ENCODE measurements at places on chromosomes 13 and 19. TPM values are rescaled to one million over a fixed set of nuclear protein-coding genes. Genes with fewer than 3 reads are reported as not detected.

GRCh38 chr13:93036380-93036779, 190.2 kb upstream of the GPC6 start:
- DNase-seq = no peak

DNA sequence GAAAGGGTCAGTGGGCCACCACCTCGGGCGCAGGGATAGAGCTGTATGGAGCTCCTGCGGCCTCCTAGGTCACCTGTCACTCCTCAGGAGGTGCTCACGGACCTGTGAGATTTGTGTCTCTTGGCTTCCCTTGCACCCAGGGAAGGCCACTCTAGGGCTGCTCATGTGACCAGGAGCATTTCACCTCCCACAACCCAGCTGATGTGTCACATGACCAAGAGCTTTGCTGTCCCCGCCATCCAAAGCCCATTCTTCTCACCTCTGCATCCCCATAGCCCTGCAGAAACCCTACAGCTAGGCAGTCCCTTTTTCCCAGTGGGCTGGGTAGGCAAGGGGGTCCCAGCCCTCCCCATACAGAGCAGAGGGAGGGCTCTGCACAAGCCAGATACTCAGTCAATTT, 51.2 kb downstream of the TSHZ3 start:
- DNase-seq = no peak

ERFL gene
- polyA plus RNA-seq = not detected

- DNase-seq = no peak
These were observed 64.2 kb upstream of the UBL3 start for GRCh38 chr13:29914581-29914980.

GRCh38 chr19:46591870-46592269, 9.3 kb upstream of the CALM3 start:
- DNase-seq = no peak

- no peak for DNase-seq
These were observed 2.1 kb downstream of the RNF126 start for GRCh38 chr19:660793-661426.

GRCh38 chr19:41925208-41926003, 2.8 kb downstream of the ERFL start:
- DNase-seq = no peak

GRCh38 chr19:24069905-24070657, 16.9 kb upstream of the ZNF254 start:
- no peak for DNase-seq

- peak; percentile 47 for DNase-seq
These were observed 38.7 kb upstream of the C1QTNF9 start for GRCh38 chr13:24270639-24271141.

NANOS3 gene
- polyA plus RNA-seq = not detected

DNA sequence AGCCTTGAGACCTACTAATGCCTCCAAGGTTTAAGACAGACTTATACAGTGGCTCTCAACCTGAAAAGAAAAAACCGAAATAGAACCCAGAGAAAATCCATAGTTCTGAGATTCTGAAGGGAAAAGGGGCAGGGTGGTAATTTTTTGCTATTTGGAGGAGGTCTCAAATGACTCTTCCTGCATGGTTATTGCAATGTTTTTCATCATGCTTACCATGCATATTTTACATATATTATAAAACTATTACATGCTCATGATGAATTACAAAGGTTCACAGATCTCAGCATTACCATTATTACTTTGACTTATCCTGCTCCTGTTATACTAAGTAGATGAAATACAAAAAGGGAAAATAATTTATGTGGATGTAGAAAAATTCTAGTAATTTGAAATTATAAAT, 47.6 kb downstream of the N4BP2L2 start:
- DNase-seq = no peak
